ENCODE measurements at places on chromosomes 11 and 22.

GRCh38 chr11:73856031-73856567 is 20.5 kb downstream of the COA4 start:
- peak; percentile 54 for DNase-seq

DNA sequence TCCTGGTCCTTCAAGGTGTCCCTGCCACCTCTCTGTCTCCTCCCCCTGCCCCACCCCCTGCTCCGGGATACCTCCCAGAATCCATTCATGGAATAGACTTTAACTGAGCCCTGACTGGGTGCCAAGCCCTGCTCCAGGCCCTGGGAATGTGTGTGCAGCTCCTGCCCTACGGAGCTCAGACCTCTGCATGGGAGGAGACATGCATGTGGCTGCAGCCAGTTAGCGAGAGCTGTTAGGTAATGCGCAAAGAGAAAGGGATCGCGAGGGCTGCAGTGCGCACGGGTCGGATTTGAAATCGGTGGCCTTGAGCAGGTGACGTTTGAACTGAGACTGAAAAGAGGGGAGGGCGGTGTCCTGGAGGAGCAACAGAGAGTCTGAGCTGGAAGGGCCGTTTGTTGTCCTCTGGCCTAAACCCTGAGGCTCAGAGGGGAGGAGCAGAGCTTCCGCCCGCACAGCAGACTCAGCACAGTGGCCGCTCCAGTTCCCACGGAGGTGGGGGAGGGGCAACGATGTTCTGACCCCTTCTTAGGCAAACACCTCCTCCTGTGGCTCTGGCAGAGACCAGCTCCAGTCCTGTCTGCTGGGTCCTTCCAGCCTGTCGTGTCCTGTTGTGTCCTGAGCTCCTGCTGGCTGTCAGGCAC is 19.8 kb upstream of the LRRC10B start:
- DNase-seq: no peak

GRCh38 chr22:30196141-30196879 is 50.2 kb downstream of the LIF start:
- no peak for DNase-seq

DNA sequence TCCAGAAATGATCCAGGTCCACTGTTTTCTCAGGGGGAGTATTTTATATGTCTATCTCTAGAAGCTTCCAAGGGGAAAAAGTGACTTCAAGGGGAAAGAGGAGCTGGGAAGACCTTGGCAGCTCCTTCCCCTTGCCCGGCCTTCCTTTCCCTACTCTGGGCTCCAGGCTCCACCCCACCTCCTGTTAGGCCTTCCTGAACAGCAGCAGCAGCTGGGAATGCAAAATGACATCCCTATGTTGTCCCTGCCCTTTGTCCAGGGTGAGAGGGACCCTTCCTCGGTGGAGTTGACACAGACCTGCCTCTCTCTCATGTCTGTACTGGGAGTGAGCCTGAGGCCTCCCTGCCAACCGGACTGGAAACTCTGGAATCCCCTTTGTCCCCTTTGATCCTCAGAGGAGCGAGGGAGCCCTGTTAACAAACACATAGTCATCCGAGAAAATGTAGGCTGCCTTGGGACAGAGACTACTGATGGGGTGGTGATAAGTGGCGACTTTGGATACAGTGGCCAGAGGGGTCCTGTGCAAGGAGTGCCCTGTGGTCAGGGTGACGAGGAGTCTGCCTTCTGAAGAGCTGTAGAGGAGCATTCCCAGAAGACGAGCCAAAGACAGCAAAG is 9.0 kb upstream of the MALAT1 start:
- no peak for DNase-seq

- no peak for DNase-seq
Observed at GRCh38 chr22:50621356-50621880, 6.5 kb downstream of the ARSA start.

GRCh38 chr22:26952451-26953011 is 295.1 kb downstream of the MIAT start:
- DNase-seq: no peak

GRCh38 chr11:77119531-77119936 is 8.5 kb upstream of the MYO7A start:
- no peak for DNase-seq

DNA sequence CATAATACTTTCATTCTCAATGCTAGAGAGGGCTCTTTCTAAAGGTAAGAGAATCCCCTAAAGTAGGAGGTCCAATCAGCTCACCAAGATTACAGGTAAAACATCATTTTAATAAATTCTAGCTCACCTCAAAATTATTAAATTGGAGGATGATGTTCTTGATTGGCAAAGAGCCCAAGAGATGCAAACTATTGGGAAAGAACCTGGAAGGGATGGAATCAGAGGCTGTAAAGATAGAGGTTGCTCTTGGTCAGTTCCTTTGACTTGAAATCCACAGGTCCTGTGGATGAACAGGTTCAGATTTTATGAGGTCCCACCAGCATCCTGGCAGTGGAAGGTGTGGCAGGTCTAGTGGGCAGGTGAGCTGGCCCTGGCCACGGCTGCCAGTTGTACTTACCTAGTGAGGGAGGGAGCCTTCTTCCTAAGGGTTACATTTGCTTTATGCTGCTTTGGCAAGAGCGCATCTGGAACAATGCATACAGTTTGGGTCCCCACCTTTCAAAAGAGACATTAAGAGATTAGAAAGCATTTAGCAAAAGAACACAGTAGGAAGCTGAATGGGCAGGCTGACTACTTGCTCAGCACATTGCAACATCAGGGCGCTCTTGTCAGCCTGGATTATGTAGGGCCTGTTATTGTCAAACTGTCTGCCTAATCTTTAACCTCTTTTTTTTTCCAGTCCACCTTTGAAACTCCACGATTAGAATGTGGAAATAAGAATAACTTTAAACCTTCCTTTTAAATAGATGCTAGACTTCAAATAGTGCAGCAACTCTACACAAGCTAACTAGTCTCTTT is 97.0 kb downstream of the RDX start:
- DNase-seq: no peak

DNA sequence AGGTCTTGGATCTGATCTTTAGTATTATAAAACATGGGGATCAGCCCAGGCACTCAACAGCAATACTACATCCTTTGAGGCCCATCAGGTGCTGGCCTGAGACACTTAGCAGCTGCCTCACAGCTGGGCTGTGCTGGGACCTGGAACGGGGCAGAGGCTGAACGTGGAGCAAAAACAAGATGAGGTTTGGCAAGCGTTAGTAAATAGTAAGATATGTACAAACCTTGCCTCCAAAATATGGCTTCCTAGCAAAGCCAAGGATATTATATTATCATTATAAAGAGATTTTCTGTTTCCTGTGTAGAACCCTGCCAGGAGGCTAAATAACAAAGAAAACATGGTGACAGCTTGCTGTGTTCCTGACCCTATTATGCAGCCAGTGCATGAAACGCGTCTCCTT is 60.0 kb upstream of the SPON1 start:
- no peak for DNase-seq

DNA sequence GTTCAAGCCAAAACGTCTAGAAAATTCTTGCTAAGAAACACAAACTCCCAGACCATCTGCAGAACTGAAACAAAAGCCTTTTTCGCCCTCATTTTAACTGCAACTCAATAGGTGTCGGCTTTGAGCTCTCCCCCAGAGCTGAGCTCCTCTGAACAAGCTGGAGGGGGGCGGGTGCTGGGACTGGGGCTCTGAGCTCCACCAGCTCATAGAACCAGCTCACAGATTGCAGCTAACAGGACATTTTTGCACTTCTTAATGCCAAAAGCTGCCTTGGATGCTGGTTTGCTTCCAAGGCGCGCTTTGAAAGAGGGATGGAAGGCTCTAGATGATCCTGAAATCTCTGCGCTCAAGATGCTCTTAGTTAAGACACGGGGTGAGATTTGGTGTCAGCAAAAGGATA is 6.0 kb upstream of the YWHAH start:
- no peak for DNase-seq

- no peak for DNase-seq
Observed at GRCh38 chr11:82701847-82702520, 31.7 kb downstream of the FAM181B start.

DNA sequence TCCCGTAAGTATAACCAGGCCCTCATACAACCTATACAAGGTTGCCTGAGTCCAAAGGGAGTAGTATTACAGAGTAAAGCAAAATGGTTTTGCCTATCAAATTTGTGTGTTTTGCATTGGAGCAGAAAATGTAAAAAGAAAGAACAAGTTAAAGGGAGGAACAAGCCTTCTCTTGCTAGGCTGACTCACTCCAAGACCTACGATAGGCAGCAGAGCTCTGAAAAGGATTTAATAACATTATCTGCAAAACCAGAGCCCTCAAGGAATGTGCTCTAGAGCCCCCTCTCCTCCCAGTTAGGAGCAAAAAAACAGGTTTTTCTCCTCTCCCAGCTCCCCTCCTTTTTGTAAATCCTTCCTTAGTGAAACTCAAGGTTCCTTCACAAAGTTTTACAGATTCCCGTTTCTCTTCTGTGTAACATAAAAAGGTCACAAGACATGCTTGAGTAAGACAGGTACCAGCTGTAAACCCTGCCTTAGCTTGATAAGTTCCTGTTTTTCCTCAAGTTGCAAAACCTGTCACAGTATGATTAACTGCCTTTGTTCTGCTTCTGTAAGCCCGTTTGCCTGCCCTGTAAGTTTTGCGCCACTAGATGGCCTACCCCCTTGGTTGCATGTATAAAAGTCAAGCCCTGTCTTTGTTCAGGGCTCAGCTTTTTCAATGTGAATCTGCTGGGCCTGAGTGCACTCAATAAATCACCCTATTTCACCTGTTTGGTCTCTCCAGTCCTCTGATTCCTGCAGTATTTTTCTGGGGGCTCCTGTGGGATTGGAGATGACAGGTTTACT is 498.2 kb downstream of the KCNA4 start:
- DNase-seq: no peak

DNA sequence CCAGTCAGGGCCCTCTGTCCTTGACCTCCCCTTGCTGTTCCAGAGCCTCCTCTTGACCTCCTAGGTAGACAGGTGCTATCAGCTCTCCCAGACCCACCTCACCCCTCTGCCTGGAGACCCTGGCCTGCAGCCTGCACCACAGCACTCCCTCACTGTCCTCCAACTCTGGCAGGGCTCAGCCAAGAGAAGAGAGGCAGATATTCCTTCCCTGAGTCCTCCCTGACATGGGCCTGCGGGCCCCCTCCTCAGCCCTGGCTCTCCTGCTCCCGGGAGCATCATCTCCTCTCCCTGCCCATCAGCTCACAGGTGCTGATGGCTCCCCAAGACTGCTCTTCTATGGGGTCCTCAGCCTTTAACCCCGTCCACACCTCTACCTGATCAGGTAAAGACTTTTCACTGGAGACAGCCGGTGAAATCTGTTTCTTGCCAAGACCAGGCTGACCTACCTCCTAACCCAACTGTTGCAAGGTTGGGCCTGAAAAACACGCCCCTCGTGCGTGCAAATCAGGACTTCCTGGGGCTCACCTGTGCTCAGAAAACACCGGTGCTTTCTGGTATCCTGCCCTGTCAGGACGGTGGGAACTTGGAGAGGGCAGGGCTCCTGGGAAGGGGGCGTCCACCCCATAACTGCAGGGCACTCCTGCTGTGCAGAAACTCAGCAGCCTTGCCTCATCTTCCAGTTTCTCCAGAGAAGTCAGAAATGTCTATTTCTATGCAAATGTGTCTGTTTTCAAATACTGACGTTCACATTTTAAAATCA is 160.7 kb downstream of the SHANK2 start:
- no peak for DNase-seq

GRCh38 chr11:1375161-1375954 is 14.4 kb upstream of the BRSK2 start:
- DNase-seq: no peak

DNA sequence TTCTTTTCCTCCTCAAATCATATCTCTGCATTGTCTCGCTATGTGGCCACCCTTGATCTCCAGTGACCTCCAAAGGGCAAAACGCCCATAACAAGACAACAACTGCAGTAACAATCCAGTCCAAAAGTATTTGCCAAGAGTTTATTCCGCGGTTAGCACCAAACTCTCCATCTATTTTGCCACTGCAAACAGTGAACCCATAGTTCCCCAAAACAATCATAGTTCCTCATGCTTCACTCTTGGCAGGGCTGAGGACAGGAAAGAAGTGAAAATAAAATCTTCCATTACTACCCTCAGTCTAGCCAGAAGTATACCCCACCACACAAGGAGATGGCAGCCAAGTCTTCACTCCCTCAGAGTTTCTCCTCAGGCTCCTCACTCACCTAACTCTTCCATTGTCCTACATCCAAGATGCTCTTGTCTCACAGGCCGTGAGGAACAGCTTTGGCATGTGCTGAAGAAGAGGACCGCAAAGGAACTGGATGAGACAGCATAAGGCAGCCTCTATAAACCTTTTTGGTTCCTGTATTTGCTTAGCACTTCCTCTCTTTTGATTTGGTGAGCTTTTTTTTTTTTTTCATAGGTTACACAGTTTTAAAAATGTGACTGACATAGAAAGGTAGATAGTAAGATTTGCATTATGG is at the start of gene LPXN:
Gene LPXN (minus strand): TSS at position 480 of the 644 bp plus-strand sequence. CDS start 84 bp downstream, at position 396.
- DNase-seq: peak; percentile 36

DNA sequence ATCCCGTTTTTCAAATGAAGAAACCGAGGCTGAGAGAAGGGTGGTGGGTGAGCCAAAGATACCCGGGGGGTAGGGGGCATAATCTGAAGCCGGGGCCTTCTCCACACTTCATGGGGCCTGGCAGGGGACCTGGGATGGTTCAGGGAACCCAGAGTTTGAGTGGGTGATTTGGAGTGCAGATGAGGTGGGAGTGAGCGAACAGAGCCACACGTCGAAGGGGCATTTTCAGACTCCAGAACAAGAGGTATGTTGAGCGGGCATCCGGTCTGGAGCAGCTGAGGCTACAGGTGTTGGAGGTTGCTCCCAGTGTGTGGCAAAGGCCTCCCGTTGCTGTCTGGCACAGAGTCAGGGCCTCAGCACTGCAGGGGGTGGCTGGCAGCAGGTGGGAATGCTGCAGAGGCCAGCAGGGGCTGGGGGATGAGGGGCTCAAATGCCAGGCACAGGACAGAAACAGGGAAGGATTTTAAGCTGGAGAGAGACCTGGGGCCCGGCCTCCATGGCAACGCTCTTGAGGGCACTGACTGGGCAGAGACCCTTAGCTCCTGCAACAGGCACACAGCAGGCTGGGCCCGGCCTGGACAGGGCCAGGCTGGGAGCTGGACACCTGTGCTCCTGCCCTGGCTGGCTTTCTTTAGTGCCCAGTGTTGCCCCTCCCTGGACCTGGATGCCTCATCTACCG is 46.2 kb downstream of the WNT11 start:
- DNase-seq: no peak

- no peak for DNase-seq
Observed at GRCh38 chr22:45218976-45219375, 21.7 kb downstream of the KIAA0930 start.

GRCh38 chr11:28618416-28618815 is 510.2 kb downstream of the METTL15 start:
- no peak for DNase-seq

- no peak for DNase-seq
Observed at GRCh38 chr11:120235024-120235628, 4.8 kb upstream of the POU2F3 start.

GRCh38 chr11:63022441-63022840 is 6.8 kb upstream of the SLC22A8 start:
- no peak for DNase-seq

All from C1 segment of cervical spinal cord (tissue), 14 donors.